ENCODE measurements at places on chromosomes 12 and 14. TPM values are rescaled to one million over a fixed set of nuclear protein-coding genes. Genes with fewer than 3 reads are reported as not detected.
A peak's percentile ranks its signal among the peaks of the same experiment; 100 is the strongest.

CD27 gene
- 36.5 TPM for total RNA-seq

KLRC1 gene
- not detected for total RNA-seq

KRT77 gene
- total RNA-seq, result not detected

PRDM4 gene
- 33.4 TPM for total RNA-seq

RFX4 gene
- not detected for total RNA-seq

MYH6 gene
- not detected for total RNA-seq

DNA sequence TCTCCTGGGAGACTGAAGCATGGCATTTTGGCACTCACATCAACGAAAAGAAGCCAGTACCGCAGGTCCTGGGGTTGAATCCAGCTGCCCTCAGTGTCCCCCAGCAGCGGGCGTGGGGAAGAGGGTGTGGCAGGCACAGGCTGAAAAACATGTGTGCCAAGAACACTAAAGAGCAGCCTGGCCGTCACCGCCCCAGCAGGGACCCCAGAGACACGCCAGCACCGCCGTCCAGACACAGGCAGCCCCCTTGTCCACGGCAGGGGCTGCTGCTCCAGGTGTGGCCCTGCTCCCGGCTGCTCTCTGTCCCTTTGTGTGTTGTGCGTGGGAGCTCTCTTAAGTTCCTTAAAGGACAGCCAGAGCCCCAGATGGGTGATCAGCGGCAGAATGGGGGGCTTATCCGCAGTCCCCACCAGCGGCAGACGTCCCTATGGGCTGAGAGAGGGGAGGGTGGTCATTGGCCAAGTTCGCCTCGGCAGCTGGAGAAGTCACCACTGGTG, 556 bp downstream of the PHETA1 start:
- peak; percentile 13 for DNase-seq

- DNase-seq, result no peak
Measured at GRCh38 chr12:118312578-118312977, 60.1 kb downstream of the TAOK3 start.

DNA sequence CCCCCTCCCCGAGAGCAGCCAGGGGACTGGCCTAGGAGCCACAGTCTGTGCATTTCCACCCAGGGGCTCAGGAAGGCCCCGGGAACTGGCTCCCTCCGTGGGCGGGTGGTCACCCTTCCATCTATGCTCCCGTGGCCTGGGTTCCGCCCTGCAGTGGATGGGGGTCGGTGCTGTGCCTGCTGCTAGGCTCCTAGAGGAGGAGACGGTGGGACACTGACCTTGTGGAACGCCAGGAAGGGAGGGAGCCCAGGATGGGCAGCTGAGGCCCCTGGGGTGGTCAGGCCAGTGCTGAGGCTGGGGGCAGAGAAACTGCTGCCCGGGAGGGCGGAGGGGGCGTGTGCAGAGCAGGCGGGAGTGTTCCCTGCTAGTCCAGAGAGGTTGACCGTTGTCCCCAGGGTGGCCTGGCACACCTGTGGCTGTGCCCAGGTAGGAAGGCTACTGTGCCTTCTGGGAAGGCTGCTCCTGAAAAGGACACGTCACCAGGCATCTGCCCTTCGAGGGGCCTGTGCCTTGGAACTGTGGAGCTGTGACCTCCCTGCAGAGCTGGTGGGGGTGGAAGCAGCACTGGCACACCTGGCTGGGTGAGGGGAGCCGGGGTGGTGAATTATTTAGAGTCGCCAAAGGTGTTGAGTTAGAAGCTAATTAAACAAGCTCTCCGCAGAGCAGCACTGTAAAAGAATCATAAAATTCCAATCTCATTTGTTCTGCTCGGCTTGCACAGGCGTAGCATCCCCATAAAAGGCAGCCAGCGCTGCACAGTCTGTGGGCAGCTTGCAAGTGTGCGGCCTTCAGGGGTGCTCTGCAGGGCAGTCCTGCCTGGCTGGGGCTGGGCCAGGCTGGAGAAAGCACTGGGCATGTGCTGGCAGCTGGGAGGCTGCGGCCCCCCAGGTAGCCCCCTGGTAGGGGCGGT, 145.1 kb downstream of the KIF26A start:
- DNase-seq, result no peak

DNA sequence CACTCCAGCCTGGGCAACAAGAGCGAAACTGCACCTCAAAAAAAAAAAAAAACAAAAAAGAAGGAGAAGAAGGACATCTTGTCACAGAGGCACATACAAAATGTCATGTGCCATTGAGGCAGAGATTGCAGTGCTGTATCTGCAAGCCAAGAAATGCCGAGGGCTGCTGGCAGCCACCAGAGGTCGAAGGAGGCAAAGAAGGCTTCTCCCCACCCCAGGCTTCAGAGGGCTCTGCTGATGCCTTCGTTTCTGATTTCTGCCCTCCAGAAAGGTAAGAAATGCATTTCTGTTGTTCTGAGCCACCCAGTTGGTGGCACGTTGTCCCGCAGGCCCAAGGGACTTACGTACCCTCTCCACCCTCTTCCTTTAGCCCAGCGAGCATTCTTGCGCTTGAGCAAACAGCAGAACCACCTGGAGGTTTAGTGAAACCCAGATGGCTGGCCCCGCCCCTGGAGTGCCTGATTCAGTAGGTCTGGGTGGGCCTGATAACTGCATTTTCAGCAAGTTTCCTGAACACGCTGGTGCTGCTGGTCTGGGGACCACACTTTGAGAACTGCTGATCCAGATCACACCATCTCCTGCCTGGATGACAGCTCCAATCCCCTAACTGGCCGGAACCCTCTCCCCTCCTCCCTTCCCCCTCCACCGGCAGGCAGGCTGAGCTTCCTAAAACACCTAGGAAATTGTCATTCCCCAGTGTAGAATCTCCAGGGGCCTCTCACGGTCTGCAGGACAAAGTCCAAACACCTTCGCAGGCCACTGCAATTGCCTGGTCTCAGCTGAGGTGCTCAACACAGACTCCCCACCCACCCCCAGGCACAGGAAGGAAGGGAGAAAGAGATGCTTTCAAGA, 21.1 kb upstream of the SCARB1 start:
- no peak for DNase-seq

GRCh38 chr14:59474172-59474571, 9.0 kb upstream of the GPR135 start:
- DNase-seq, result no peak

Measured in activated CD4-positive, alpha-beta memory T cell treated with anti-CD3 and anti-CD28 coated beads for 36 hours (primary cell).